ENCODE measurements at places on chromosomes 7 and 10. TPM values are rescaled to one million over a fixed set of nuclear protein-coding genes. Genes with fewer than 3 reads are reported as not detected.

The NUTM2E gene
- total RNA-seq = 0.30 TPM

The PDZD8 gene
- total RNA-seq = 44.5 TPM

The UPK3B gene
- 3.3 TPM for total RNA-seq

The CHN2 gene
- 23.2 TPM for total RNA-seq

The POM121 gene
- 80.9 TPM for total RNA-seq

All from natural killer cell (primary cell).